ENCODE measurements at places on chromosomes 1 and 21.

- DNase-seq = no peak
These were observed 31.4 kb downstream of the ELAVL4 start for GRCh38 chr1:50140182-50140447.

DNA sequence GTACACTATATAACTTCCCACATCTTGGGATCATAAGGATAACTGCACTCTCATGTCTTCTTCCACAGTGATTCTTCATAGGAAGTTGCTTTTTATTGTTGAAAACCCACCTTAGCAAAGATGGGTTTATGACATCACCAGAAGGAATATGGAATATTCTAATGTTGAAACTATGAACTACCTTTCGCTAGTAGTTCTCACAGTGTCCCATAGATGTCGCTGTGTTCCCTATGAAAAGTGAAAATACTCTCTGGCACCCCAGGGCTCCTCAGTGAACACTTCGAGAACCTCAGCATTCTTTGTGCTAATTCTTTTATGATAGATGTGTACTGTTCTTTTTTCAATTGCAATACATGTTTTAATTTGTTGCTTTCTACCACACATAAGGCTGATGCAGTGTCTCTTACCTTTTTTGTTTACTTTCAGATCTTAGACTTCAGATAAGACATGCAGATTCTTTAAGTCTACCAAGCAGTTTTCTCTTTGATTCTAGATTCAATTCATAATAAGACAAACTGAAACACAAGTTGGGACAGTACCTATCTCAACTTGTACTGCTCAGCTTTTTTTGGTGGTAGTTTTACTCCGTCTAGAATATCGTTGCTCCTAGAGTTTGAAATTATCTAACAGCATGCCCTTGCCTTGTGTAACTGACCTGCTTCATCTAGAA, 90.8 kb downstream of the GTF2B start:
- DNase-seq = no peak

- DNase-seq = no peak
These were observed 24.2 kb downstream of the KCNA10 start for GRCh38 chr1:110494522-110495406.

DNA sequence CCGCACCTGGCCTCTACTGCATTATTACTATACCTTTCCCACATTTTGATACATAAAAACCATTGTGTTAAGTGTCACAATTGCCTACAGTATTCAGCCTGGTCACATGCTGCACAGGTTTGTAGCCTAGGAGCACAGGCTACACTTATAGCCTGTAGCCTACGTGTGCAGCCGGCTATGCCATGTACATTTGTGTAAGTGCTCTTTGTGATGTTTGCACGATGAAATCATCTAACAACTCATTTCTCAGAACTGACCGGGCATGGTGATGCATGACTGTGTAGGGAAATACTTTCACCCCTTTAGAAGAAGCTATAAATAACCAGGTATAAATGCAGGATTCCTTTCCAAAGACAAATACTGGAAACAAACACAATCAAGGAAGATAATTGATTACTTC, 12.1 kb downstream of the ERG start:
- no peak for DNase-seq

DNA sequence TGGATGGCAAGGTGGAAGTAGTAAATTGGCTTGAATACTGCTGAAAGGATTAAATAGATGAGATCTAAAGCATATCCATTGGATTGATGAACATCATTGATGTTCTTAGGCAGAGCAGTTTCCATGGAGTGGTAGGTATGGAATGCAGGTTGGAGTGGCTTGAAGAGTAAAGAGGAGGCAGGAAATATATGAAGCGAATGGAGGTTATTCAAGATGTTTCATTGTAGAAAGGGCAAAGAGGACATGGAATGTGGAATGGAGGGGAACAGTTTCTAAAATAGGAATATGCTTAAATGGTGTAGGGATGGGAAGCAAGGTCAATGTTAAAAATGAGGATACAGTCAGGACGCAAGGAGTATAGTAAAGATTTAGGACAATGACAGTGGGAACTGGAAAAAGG, 6.1 kb downstream of the OSBPL9 start:
- DNase-seq = peak; percentile 43

GRCh38 chr1:233251201-233251720, 44.3 kb downstream of the PCNX2 start:
- DNase-seq = no peak

Data from DMS79 treated with DMSO at 0.1 percent for 48 hours (cell line).